ENCODE measurements at places on chromosomes 11 and 22. TPM values are rescaled to one million over a fixed set of nuclear protein-coding genes. Genes with fewer than 3 reads are reported as not detected.

UCP3 gene
- total RNA-seq = 6.3 TPM

ART1 gene
- total RNA-seq = not detected

TMEM191B gene
- 3.4 TPM for total RNA-seq

LIPT2 gene
- 15.5 TPM for total RNA-seq

BDNF gene
- total RNA-seq = not detected

SEPTIN5 gene
- not detected for total RNA-seq

All from CD4-positive, alpha-beta memory T cell (primary cell).